ENCODE measurements at places on chromosomes 11 and 22.

- no peak for DNase-seq
These were observed 238.1 kb upstream of the BLID start for GRCh38 chr11:122354025-122354697.

DNA sequence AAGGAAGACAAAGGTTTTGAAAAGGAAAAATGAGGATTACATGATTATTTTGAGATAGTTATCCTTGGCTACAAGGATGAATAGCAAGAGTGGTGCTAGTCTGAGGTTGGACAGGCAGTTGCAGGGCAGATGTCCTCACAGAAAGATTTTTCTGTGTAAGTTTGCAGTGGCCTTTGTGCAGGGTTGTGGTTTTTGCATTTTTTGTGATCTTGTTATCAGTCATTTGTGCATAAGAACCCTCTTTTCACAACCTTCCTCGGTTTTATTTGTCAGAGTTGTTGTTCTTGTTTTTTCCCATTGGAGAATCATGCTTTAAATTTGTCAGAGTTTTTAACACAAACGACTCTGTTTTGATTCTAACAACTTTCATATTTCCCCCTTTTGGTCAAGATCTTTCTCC lies 1.4 kb downstream of the CCDC134 start:
- no peak for DNase-seq

DNA sequence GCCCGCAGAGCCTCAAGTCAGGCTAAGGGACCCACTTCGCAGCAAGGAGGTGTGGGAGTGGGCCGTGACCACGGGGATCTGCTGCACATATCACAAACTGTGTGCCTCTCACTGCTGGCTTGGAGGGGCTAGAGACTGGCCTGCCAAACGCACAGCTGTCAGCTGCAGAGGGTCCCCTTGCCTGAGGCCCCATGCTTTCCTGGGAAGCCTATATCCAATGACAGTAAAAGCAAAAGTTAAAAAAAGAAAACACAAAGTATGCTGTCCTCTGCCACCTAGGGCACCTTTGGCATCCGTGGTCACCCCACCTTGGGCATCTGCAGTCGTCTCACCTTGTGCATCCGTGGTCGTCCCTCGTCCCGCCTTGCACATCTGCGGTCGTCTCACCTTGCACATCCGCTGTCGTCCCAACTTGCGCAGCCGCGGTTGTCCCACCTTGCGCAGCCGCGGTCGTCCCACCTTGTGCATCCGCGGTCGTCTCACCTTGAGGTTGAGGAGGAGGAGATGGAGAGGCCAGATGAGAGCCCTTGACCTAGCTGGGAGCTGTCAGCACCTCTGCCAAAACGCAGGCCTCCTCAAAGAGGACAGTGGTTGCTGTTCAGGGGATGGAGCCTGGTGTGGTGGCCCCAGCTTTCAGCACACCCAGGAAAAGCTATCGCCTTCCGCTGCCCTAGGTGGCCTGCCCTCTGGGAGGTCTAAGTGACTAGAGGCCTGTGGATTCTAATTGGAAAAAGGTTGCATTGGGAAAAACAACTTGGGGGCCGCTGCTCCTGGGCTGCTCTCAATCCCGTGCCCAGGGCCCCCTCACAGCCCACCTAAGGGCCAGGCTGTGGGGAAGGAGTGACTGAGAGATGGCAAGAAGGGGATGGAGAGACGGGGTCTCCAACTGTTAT lies 90.5 kb downstream of the MYEOV start:
- DNase-seq = no peak

DNA sequence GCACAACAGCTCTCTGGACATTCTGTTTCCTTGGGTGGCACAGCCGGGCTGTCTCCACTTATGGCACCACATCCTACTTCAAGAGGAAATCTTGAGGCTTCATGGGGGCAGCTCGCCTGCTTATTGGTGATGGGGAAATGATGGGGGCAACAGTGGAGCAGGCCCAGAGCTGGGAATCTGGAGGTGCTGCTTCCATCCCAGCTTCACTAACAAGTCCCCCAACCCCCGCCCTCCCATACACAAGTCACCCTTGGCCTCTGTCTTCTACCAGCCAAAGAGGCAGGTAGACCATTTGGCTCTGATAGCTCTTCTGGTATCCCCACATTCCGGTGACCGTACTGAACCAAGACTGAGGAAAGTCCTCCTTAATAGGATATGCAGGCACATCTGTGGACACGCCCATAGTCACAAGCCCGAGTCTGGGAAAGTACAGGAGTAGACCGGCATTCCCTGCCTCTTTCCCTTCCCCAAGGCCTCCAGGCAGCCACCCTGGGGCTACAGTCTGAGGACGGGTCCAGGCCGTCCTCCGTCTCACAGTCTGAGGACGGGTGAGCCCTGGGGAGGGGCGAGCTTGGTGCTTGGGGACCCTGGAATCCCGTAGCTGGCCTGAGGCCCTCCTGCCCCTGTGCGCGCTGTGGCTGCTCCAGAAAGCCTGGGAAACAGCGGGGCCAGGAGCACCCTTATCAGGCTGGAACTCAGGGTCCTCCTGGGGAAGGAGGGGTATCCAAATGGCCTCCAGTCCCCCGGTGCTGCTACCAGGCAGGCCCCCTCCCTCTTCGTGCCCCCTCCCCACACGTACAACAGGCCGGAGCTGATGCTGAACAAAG lies 145.6 kb downstream of the FEZ1 start:
- DNase-seq = no peak

- peak; percentile 14 for DNase-seq
These were observed 75.4 kb upstream of the KCNQ1OT1 start for GRCh38 chr11:2775083-2775625.

GRCh38 chr11:34155057-34155756 lies 49.8 kb downstream of the NAT10 start:
- no peak for DNase-seq

GRCh38 chr11:26950260-26950719 lies 43.6 kb upstream of the FIBIN start:
- DNase-seq = no peak

- DNase-seq = no peak
These were observed 47.6 kb downstream of the ELFN2 start for GRCh38 chr22:37379722-37380121.

DNA sequence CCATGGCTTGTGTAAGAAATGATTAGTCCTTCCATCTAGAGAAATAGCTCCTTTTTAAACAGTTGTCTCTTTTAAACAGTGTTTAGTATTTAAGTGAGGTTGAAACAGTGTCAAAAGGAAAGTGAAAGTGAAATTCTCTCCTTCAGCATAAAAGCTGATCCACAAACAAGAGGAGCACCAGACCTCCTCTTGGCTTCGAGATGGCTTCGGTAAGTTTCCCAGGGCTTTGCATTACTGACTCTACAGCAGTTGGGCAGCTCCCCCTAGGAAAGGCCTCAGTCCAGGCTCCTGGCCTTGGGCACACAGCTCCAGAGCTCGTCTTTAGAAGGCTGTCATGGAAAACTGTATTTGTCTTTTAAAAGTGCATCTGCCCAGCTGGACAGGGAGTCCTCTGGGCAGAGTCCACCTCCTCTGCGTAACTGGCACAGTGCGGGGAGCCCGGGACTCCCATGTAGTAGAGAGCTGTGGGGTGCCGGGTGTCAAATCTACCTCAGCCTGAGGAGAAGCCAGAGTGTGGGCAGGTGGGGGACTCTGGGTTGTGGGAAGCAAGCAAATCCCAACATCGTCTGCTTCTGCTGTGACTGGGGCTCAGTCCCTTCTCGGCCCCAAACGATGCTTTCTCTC lies at the start of gene PLAAT4:
Gene PLAAT4 (plus strand): TSS at position 140 of the 624 bp plus-strand sequence. CDS start 61 bp downstream, at position 201.
- DNase-seq = no peak

DNA sequence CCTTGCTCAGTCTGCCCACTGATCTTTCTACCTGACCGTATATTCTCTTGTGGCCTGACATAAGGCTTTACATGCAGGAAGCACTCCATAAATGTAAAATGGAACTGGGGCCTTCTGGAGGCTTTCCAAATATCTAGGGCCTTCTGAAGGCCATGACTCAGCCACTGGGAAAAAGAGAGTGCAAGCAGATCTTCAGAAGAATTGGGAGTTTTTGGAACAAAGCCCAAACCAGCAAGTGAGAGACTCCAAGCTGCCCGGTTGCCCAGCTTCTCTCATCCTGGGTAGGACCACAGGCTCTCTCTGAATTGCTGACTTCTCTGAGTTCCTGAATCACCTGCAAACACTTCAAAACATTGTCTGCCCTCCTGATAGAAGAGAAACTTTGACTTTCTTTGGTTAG lies 107.9 kb upstream of the BMAL1 start:
- DNase-seq = no peak

Data from KBM-7 (cell line).